ENCODE measurements at places on chromosomes 6 and 20.

GRCh38 chr6:114080891-114081510 lies 110.1 kb upstream of the HDAC2 start:
- no peak for DNase-seq

DNA sequence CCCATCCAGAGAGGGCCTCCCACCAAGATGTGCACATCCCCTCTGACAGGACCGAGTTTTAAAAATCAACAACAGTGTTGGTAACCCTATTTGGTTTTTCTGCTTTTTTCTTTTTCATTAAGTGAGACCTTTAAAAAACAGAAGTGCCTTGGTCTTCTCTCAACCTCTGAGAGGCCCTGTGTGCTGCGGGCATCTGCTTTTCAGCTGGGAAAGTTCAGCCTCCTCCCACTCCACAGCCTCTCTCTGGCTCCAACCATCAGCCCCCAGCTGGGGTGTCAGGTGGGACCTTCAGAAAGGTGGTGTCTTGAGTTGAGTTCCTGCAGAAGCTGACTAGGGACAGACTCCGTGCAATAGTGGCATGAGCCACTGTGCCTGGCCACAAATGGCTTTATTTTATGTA lies 64.6 kb upstream of the ZMYND8 start:
- no peak for DNase-seq

DNA sequence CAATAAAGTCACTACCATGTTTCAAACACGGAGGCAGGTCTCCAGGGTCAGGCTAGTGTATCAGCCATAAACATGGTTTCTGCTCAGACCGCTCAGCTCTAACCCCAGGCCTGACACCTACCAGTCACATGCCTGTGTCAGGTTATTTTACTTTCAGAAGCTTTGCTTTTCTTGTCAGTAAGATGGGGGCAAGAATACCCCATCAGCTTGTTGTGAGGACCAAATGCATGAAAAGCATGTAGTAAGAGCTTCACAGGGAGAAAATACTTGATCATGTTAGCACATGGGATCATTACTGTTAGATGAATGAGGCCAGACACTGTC lies 65.2 kb upstream of the PIM1 start:
- DNase-seq: no peak

GRCh38 chr20:48632017-48632824 lies 195.6 kb downstream of the PREX1 start:
- DNase-seq: no peak

DNA sequence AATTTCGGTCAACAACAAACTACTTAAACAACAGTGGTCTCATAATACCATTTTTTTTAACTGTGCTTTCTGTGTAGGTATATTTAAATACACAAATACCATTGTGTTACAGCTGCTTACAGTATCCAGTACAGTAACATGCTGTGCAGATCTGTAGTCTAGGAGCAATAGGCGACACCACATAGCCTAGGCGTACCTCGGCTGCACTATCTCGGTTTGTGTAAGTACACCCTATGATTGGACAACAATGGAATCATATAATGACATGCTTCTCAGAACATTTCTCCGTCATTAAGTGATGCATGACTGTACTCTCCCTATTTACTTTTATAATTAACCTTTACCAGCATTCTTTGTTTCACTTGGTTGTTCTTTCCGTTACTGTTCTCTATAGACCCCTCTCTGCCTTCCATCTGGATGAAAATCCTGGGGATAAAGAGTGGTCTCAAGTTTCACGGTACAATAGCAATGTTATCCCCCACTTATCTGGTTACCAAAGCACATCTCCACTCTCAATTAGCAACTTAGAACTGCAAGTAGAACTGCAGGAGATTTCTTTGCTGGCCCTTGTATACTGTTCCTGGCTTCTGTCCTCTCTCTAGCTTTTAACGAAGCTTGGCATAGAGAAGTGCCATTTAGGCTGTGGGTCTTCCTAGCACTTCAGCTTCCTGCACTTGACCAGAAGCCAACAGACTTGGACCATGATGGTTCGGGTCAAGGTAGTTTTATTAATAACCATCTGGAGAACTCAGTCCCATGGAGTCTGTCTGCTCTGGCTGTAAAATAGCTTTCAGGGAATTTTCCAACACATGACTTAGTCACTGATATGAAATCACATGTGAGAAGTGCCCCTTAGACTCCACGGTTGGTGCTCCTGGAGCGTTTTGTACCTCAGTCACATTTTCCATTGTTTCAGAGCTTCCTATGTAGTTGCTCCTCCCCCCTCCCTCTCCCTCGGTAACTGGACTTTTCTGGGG lies 80.4 kb upstream of the POPDC3 start:
- DNase-seq: no peak

- peak; percentile 38 for DNase-seq
Observed at GRCh38 chr20:16580147-16580546, 6.9 kb upstream of the KIF16B start.

DNA sequence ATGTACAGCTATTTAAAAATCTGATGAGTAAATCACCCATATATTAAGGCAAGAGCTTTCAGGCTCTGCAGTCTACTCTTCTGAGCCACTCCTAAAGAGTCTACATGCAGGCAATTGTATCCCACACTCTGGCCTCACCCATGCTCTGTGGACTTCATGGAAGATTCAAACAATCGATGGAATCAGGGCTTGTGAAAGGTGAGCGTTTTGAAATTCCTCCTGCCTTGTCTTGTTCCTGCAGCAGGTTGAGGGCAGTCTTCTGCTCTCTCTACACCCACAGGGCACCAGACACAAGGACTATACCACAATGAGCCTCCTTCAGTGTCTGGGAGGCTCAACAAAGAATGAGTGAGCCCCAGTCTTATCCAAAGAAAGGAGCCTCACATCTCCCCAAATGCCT lies 51.1 kb downstream of the TBC1D7 start:
- DNase-seq: no peak
